Fibroblast of skin of left quadriceps (primary cell): ENCODE measurements at places on chromosomes 7 and 10.

GRCh38 chr7:128931965-128932861 lies 5.5 kb upstream of the IRF5 start:
- no peak for DNase-seq

DNA sequence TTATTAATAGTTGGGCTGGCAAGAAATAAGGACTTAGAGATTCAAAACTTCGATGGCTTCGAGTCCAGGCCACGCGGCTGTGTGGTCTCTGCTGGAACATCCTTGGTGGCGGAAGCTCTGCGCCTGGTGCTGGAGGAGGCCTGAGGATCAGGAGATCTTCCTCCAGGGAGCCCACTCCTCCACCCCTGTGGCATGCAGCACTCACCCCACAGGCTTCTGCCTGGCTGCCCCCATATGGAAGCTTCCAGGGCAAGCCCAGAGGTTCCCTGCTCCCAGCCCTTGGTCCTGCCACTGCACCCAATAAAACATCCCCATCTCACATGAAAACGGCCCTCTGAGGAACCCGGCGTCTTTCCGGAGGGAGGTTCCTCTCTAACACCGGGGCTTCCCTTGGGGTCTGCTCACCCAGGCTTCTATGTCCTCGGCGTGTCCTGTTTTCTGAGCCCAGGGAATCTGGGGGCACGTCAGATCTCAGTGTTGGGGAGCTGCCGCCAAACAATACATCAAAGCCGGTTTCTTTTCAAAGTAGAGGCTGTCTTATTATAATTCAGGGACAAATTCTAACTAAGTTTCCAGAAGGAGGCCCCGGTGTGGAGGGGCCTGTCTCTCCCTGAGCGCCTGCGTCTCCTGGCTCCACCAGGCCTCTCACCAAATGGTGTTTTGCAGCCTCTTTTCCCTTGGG lies 32.4 kb downstream of the CALML3 start:
- no peak for DNase-seq

DNA sequence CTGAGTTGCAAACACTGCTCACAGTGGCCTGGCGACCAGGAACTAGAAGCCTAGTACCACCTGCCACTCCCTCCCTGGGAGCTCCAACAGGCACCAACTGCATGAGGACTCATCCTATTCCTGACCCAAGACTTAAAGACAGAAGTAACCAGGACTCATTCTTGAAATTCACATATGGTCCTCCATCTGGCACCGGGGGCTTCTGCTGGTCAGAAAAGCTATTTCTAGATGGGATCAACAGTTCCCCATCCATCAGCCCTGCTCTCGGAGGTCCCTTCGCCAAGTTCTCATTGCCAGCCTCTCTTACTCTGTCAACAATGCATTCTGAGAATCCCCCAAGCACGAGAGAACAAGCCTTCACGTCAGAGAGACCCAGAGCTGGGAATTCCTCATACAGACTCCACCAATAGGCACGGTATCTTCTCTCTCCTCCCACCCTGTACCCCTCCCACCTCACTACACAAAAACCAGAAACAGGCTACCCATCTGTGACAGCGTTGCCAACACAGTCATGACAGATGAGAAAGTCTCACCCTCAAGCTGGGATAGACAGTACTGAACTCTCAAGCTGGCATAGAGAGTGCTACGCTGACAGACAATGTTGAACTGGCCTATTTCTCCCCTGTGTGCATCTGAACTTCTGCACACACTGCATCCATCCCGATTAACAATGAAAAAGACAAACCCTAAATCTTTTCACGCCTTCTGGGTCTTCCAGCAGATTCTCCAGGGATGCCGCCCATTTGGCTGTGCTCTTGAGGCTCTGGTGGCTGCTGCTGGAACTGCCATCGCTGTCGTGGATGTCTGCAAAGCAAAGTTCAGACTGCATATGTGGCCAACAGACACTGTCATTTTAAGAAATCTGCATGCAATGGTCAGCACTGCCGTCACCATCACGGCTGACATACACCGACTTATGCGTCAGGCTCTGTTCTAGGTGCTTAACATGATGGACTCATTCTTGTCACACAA lies 15.6 kb downstream of the RGS10 start:
- DNase-seq = no peak

- no peak for DNase-seq
Measured at GRCh38 chr7:33412331-33412730, 283.0 kb downstream of the BBS9 start.

DNA sequence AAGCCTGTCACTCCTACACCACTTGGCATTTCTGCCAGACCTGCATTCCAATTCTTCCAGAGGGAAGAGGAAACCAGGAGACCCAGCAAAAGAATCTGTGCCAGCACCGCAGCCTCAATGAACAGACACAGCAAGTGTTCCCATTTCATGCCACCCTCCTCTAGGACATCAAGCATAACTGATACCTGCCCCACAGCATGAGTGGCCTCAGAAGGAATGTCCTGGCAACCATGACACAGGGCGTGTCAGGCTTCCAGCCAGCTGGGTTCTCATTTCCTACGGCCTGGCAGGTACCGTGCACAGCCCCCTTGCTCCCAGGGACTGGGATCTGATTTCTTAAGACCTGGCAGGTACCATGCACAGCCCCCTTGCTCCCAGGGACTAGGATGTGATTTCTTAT lies 7.8 kb downstream of the MAD1L1 start:
- no peak for DNase-seq
